ENCODE measurements at places on chromosomes 12 and 14.

DNA sequence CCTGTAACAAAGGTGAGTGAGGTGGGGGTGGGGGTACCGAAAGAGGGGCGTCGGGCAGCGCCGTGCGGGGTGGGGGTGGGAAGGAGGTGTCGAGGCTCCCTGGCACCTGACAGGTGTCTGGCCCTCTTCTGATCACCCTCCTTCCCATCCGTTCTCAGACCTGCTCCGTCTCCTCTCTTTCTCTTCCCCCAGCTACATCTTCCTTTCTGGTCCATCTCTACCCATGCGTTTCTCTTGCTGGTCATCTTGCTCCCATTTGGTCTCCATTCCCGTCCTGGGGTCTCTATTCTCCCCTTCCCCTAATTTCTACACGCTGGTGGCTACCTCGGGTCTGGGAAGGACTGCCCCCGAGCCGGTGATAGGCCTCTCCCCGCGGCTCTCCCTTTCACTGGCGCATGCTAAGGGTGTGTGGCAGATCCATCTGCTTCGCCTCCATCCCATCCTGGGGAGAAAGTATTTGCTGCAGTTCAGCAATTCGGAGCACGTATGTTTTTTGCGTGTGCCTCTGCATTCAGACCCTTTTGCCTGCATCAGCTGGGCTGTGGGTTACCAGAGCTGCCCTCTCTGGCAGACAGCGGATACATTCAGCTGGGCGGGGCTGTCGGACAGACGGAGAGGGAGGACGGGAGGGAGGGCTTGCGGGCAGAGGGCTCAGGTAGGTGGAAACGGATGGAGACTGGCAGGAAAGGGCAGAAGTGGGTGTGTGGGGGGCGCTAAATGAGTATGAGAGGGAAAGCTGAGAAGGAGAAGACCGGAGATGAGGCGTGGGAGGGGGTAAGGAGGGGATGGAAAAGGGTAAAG lies 730 bp downstream of the CLSTN3 start:
- peak; percentile 15 for DNase-seq

DNA sequence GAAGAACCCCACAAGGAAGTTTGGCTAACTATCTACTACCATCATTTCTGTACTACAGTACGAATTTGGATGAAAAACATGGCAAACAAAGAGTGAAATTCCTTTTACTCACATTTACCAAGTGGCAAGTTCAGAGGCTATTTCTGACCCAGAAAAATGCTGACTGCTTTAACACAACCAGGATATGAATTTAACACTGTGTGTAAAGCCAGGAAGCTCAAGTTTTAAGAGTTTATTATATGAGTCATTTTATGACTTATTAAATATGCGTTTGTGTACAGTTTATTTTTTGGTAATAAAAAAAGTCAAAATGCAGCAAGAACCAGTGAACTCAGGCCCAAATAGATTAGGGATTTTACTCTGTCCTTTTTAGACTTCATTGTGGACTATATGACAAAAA lies 58.4 kb upstream of the STAC3 start:
- no peak for DNase-seq

GRCh38 chr12:17507336-17507735 lies 582.7 kb downstream of the RERGL start:
- no peak for DNase-seq

- peak; percentile 19 for DNase-seq
Observed at GRCh38 chr12:52007158-52007921, 594 bp downstream of the TAMALIN start.

- DNase-seq: no peak
Observed at GRCh38 chr12:47034661-47035060, 44.8 kb upstream of the PCED1B start.

- DNase-seq: no peak
Observed at GRCh38 chr12:11870041-11870451, 200.7 kb upstream of the BCL2L14 start.
